NCI-H1436 (cell line): ENCODE measurements at places on chromosomes 13 and 19.

DNA sequence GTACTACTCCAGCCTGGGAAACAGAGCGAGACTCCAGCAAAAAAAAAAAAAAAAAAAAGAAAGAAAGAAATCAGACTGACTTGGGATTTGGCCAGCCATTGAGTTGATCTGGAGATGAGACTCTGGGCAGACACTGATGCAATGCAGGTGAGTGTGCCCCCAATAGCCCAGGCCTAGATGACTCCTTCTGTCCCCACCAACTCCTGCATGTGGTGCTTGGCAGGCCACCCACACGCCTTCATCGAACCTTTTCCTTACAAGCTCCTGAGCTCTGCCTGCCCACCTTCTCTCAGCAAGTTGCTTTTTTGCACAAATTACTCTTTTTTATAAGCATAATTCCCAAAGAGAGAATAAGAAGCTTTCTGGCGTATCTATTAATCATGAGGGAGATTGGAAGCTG, 97.9 kb upstream of the MBNL2 start:
- DNase-seq: no peak

GRCh38 chr13:38008636-38009035, 139.1 kb upstream of the TRPC4 start:
- no peak for DNase-seq

DNA sequence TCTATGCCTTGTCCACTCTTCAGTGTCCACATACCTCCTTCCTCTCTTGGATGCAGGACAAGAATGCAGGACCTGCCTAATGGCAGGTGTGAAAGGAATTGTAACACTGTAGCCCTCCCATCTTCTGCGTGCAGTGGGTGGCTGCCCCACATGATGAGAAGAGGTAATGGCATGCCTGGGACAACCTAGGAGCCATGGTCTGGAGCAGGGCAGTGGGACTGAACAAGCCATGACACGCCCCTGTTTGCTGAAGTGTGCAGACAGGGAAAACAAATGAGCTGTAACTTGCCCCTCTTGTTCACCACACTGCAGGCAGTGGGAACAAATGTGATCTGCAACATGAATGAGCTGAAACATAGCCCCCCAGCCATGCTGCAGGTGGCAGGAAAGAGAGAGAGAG, 192.2 kb downstream of the PCDH17 start:
- no peak for DNase-seq

DNA sequence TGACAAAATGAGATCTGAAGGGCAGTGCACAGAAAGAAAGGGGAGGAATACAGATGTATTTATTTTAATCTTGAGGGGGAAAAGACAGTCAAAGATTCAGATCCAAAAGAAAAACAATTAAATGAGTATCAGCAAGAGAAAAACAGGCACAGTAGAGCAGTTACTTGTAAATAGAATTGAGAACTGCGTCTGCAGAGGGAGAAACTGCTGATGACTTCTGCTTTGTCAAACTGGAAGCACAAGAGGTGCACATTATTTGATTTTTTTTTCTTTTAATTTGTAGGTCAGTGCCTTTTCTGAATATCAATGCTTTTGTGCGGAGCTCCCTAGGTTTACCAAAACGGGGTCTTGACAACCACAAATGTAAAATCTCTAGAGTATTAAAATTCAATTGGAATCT, 37.3 kb downstream of the EFNB2 start:
- no peak for DNase-seq

GRCh38 chr13:89822467-89822866, 1525.0 kb upstream of the MIR17HG start:
- DNase-seq: no peak

GRCh38 chr13:66644855-66645460, 585.2 kb downstream of the PCDH9 start:
- DNase-seq: no peak

GRCh38 chr13:112832811-112833210, 136.2 kb upstream of the MCF2L start:
- DNase-seq: no peak

DNA sequence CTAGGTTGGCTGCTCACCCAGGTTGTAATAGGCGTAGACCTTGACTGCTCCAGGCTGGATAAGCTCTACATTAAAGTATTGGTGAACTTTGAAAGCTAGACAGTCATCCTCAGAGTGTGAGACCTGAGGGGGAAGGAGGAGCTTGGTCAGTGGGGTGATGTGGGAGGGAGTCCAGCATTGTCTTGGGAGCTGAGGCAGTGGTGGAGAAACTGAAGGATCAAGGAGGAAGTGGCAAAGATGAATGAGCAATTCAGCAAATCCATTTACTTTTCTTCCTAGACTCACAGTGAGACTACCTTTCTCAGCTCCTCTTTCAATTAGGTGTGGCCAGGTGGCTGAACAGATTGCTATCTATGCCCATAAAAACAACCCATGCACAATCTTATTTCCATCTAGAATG, 10.2 kb upstream of the TNFSF14 start:
- DNase-seq: no peak

DNA sequence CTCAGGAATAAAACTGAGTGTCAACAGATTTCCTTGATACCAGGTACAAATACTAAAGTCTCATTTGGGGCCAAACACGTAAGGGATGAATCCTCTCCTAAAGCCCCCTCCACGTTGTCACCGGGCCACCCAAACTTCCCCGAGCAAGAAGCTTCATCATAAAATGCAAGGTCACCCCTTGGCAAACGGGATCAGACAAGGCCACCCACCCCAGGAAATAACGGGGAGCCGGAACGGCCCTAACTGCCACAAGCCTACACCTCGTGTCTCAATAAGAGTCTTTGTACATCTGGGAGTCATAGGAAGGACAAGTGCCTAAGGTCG, 717 bp downstream of the EEF2 start:
- no peak for DNase-seq

GRCh38 chr13:90680826-90681225, 666.7 kb upstream of the MIR17HG start:
- DNase-seq: no peak

GRCh38 chr13:73065665-73066340, 7.0 kb downstream of the KLF5 start:
- no peak for DNase-seq

GRCh38 chr13:73198991-73199411, 140.2 kb downstream of the KLF5 start:
- DNase-seq: no peak

DNA sequence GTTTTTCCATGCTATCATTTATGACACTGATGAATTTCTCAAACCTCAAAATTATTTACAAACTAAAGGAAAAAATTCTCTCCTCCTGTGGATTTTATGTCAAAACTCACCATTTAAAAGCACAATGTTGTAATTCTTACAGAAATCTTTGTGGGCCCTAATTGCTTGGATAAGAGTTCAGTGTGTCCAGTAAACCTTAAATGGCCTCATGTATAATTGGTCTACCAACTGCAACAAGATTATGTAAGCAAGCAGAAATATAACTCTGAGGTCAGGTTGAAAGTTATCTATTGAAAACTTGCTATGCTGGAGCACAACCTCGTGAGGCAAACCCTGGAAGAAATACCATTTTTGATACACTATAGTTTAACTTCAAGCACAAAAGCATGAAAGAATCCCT, 22.0 kb downstream of the VWA8 start:
- DNase-seq: no peak

GRCh38 chr13:98648141-98648540, 71.2 kb upstream of the STK24 start:
- DNase-seq: no peak

DNA sequence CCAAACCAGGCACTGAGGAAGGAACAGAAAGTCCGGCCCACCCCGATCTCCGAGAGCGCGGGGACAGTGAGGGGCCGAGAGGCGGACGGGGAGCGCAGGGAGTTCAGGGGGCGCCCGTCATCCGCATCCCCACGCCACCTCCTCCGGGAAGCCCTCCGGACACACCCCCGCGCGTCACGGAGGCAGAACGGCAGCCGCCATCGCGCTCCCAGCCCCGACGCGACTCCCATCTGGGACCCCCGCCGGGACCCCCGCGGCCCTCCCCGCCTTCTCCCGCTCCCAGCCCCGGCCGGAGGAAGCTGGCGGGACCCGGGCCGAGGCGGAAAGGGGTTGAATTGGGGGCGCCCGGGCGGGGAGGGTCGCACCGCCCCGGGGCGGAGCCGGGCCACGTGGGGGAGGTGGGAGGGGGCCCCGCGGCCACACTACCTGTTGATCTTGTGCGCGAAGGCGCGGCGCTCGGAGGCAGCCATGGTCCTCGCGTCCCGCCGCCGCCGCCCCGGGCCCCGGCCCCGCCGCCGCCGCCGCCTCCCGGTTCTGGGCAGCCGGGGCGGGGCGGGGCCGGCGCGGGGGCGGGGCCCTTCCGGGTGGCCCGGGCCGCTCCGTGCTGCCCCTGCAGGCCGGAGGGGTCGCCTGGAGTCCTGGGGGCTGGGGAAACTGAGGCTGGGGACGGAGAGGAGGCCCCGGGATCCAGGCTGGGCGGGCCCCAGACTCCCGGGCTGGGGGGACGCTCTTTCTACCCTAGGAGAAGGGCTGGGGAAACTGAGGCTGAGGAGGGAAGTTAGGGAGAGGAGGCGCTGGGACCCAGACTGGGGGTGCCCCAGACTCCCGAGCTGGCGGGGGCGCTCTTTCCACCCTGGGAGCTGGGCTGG, at the start of gene DOCK6:
TSS of gene DOCK6 (minus strand) at position 554 of the 869 bp plus-strand sequence. CDS start at position 470, 84 bp downstream.
- no peak for DNase-seq

DNA sequence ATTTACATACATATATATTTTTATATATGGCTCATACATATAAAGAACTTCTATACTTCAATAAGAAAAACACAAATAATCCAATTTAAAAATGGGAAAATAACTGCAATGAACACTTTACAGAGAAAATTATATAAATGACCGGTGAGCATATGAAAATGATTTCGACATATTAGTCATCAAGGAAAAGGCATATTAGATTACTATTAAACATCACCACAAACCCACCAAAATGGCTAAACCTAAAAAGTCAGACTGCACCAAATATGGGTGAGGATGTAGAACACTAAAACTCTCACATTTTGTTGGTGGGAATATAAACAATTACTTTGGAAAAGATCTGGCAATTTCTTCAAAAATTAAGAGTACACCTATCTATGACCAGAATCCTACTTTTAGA, 316.2 kb downstream of the ENOX1 start:
- no peak for DNase-seq

DNA sequence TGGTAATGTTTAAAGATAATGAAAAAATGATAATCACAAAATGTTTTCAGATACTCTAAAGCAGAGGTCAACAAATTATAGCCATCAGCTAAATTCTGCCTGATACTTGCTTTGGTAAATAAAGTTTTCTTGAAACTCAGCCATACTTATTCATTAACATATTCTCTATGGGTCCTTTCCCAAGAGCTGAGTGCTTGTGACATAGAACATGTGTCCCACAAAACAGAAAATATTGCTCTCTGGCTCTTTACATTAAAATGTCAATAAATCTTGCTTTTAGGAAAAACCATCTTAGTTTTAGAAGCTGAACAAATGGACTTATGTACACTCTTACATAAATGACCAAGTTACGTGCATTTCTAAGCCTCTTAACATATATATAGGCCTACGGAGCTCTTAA, 307.1 kb downstream of the DCT start:
- DNase-seq: no peak

GRCh38 chr13:32660227-32660626, 74.0 kb downstream of the PDS5B start:
- DNase-seq: no peak

- DNase-seq: no peak
Measured at GRCh38 chr19:3104708-3104983, 10.5 kb downstream of the GNA11 start.

DNA sequence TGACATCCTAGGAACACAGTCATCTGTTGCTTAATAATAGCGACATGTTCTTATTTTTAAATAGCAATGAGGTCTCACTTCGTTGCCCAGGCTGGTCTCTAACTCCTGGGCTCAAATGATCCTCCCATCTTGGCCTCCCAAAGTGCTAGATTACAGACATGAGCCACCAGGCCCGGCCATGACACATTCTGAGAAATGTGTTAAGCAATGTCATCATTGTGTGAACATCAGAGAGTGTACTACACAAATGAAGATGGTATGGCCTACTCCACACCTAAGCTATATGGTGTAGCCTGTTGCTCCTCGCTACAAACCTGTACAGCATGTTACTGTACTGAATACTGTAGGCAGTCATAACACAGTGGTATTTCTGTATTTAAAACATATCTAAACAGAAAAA, 24.6 kb upstream of the GARRE1 start:
- no peak for DNase-seq

- no peak for DNase-seq
Measured at GRCh38 chr13:28401303-28402056, 93.4 kb downstream of the FLT1 start.

DNA sequence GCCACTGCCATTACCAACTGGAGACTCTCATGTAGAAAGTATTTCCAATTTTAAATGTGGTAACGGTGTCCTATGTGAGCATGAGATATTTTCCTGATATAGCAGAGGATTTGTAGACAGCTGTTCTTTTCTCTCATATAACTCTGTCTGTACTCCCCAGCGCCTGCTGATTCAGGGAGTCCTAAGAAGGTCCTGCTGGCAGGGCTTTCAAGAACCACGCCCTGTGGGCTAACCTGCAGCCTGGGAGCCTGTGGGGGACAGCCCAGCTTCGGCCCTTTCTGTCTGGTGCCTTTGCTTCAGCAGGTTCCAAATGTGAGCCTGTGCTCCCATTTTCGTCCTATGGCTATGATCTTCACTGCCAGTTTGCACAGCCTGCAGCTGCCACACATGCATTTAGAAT, 316.8 kb downstream of the ATP8A2 start:
- DNase-seq: no peak

GRCh38 chr19:3108775-3109174, 14.6 kb downstream of the GNA11 start:
- DNase-seq: peak; percentile 44

DNA sequence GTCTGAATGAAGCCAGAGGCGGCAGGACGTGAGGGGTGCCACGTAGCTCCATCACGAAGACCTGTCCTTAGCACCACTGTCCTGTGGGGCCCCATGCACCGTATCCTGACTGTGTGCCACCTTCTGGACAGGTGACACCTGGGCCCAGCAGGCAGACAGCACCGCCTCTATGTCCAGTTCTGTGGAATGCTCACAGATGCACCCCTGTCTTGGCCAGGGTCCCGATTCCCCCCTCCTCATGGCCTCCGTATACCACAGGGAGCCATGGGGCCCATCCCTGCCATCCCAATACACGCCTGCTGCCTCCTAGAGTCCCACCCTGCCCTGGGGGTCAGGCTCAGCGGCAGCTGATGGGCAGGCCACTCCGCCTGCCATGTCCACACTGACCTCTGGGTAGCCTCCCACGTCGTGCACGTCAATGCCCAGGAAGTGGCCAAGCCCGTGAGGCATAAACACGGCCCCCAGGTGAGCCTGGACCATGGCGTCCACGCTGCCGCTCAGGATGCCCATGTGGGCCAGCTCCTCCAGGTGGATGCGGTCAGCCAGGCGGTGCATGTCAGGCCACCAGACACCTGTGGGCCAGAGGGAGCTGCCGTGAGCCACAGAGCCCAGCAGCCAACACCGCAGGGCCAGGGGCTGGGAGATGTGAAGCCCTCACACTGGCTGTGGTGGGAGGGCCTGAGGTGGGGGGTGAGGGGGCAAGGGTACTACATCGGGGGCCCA, 17.6 kb downstream of the CEBPG start:
- no peak for DNase-seq

DNA sequence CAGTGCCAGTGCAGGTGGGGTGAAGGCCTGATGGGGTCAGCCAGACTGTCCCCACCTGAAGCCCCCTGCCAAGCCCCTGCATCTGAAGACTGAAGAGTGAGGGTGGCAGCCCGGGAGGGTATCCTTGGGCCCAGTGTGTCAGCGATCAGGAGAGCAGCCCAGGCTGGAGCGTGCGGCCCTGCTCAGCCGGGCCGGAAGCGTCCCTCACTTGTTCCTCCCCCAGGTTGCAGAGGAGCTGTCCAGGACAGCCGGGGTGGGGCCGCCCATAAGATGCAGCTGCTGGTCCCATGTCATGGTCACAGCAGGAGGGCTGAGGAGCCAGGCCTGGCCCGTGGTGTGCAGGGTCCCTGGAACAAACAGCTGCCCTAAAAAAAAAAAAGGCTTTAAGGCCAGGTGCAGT, 55.4 kb downstream of the KDM4B start:
- DNase-seq: no peak
